H7 (cell line): ENCODE measurements at places on chromosomes 12 and 14.

- DNase-seq = no peak
These were observed 8.8 kb upstream of the FOXG1 start for GRCh38 chr14:28757786-28758185.

GRCh38 chr14:62665286-62665685 lies 380.0 kb downstream of the KCNH5 start:
- DNase-seq = no peak

- DNase-seq = peak; percentile 56
These were observed 6.3 kb downstream of the LTBR start for GRCh38 chr12:6390084-6390799.

DNA sequence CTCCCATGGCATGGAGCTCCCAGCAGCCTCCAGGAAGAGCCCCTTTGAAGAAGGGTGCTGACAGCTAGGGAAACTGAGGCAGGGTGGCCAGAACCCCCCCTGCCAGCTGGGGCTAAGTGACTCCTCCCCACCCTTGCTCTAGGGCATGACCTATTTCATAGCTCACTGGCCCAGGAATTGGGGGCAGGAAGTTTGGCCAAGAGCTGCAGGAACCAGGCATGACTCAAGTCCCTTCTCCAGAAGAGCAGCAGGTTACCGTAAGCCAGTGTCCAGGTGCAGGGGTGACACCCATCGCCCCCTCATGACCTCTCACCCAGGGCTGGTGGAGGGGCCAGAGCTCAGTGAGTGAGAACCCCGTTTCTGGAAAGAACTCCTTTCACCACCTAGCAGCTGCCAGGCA lies 1.9 kb downstream of the RASAL1 start:
- DNase-seq = peak; percentile 26

DNA sequence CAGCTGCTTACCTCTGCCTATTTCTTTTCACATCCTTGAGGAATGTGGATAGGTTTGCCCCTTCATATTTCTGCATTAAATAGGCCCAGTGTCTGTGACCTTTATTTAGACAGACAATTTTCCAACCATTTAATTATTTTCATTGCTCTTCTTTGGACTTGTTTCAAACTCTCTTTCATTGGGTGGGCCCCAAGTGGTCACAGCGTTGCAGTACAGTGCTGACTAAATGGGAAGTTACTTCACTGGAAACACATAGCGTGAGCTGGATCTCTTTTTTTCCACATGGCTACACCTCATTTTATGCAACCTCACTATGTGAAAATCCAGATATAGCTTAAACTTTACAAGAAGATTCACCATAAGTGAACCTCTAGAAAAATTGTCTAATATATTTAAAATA lies 438.9 kb downstream of the ADAMTS20 start:
- no peak for DNase-seq

- peak; percentile 35 for DNase-seq
These were observed 80.6 kb downstream of the APAF1 start for GRCh38 chr12:98725476-98726247.

- DNase-seq = no peak
These were observed 6.9 kb downstream of the FBXO34 start for GRCh38 chr14:55277972-55278740.

DNA sequence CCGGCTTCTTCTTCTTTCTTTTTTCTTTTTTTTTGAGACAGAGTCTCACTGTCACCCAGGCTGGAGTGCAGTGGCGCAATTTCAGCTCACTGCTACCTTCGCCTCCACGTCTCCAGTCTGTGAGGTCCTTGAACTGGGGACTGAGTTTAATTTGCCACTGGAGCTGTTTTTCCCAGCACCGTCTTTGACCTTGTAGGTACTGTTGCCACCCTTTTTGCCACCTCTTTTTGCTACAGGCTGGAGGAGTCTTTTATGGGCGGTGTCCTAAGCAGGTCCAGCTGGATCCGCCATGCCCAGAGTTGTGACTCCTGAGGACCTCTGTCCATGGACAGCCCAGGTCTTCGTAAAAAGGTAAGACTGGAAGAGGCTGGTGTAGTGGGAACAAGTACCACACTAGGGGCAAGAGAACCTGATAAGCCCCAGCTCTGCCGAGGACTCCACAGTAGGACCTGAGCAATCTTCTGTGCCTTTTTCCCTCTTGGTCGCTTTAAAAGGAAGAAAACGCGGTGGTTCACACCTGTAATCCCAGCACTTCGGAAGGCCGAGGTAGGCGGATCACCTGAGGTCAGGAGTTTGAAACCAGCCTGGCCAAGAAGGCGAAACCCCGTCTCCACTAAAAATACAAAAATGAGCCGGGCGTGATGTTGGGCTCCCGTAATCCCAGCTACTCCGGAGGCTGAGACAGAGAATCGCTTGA lies 946 bp downstream of the RNU4-2 start:
- peak; percentile 38 for DNase-seq

DNA sequence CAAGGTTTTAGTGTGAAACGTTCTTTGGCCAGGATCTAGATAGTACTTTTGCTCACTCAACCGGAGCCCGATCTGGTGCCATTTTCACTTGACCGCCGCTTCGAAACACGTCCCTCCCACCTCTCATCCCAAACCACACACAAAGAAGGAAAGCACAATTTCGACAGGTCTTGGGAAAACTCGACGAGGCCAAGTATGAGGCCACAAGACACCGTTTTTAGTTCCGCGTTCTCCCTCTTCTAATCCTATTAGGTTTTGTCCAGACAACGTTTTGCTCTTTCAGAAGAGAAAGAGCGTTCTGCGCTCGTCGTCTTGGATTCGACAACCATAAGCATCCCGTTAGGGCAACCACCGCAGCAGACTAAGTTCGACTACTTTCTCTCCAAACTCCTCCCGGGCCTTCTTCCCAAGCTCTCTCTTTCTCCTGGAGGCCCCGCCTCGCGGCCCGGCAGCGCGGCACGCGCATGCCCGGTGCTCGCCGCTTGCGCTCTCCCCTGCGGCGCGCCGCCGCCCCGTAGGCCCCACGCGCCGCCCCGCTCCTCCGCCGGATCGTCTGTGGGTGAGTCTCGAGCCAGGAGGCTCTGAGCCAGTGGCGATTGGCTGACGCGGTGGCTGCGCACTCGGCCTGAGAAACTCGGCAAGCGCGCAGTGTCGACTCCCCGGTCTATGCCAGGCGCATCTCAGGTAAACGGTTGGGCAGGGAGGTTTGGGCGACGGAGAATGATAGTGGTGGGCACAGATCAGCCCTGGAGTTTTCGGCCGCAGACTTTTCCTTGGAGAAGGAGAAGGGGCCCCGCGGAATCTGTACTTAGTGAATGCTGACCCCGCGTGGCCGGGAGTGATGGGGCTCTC lies at the start of gene MIPOL1:
Gene MIPOL1, plus strand, starts transcription at position 517 of the 852 bp plus-strand sequence. CDS start 49,952 bp downstream, outside the sequence.
- peak; percentile 89 for DNase-seq

DNA sequence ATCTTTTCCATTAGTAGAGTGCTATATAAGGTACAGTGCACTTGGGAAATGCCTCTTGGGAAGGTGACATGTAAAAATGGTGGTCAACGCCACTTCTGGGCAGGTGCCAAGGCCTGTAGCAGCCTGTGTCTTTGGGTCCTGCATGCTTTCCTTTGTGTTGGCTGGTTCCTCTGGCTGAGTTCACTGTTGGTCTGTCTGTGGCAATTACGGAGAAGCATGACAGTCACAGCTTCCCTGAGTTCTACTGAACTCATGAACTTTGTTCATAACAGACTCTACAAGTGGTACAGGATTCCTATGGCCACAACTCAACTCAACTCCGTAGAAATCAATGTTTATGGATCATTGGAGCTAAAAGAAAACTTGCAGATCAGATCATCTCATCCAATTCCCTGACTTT lies 98.0 kb downstream of the CACNA1C start:
- DNase-seq = no peak

GRCh38 chr12:56839915-56840325 lies 76.8 kb downstream of the HSD17B6 start:
- DNase-seq = peak; percentile 53

GRCh38 chr12:3038166-3038565 lies 39.0 kb upstream of the TSPAN9 start:
- DNase-seq = peak; percentile 11

DNA sequence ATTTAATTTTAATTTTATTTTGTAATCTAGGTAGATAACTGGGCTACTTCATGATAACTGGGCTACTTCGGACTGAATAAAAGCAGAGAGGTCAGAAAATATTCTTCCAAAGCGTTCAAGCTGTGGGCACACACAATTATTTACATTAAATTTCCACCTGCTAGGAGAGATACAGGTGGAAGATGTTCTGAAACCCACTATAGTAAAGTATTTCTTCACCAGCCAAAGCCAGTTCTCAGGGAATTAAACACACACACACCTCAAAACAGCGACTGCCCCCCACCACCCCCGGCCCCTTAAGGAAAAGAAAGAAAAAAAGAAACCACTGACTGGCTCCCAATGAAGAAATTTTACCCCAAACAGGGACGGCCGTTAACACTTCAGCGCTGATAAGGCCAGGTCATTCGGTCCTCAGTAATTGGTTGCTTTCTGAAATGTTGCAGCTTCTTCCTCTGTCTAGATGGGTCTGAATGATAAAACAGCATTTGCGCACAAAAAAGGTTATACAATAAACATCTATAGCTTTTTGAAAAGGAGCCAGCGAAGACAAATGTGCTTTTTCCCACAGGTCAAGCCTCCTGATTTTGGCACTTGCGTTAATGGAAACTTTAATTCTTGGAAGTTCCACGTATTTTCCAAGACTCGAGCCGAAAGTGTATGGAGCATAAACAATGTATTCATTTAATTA lies 771 bp upstream of the KCNJ8 start:
- peak; percentile 6 for DNase-seq

DNA sequence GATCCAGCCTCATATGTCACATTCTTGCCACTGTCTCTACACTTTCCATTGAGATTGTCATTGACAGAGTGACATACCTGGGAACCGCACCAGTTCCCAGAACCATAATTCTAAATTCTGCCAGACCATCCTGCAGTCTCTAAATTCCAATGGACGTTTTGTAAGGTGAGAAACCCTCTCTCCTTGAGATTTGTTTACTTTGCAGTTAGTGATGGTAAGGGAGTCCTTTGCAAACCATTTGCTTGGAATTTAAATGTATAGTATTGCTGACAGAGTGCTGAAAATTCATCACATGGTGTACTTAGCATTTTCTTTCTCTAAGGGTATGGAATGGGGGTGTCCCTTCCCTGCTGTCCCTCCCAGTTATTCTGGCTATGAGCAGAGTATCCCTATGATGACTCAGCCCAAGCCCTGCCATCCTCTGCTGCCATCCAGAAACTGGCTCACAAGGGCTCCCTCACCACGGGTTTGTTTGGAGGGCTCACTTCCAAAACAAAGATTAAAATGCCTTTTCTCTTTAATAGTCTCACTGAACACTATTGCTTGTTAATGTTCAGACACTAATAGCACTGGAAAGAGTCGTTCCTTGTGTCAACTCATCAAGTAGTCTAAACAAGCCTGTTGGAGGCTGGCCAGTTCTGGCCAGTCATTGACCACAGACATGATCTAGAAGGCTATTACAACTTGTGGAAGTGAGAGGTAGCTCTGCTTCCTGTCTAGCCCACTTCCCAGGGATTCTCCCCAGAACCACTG lies 129.0 kb upstream of the HMGA2 start:
- DNase-seq = no peak

DNA sequence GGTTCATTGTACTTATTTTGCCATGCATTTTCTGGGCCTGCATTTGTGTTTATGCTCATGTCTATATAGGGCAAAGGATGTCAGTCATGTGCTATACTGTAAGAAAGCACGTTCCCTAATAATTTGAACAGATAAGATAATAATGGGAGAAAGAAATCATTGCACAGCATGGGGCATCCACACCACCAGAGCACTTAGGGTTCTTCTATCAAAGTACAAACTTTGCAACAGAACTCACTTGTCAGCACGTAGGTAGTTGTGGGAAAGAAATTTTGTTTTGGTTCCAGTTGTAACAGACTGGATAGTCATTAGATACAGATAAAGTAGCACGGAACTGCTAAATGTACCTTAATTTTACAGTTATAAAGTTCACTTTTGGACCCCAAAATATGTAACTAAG lies 10.1 kb downstream of the PPP1CC start:
- DNase-seq = no peak

GRCh38 chr12:911191-911826 lies 38.2 kb downstream of the RAD52 start:
- no peak for DNase-seq

GRCh38 chr14:63436286-63437098 lies 106.7 kb downstream of the PPP2R5E start:
- DNase-seq = no peak

GRCh38 chr12:58888131-58888783 lies 32.0 kb downstream of the LRIG3 start:
- DNase-seq = no peak

- DNase-seq = no peak
These were observed 14.5 kb downstream of the SCNN1A start for GRCh38 chr12:6360578-6361490.

DNA sequence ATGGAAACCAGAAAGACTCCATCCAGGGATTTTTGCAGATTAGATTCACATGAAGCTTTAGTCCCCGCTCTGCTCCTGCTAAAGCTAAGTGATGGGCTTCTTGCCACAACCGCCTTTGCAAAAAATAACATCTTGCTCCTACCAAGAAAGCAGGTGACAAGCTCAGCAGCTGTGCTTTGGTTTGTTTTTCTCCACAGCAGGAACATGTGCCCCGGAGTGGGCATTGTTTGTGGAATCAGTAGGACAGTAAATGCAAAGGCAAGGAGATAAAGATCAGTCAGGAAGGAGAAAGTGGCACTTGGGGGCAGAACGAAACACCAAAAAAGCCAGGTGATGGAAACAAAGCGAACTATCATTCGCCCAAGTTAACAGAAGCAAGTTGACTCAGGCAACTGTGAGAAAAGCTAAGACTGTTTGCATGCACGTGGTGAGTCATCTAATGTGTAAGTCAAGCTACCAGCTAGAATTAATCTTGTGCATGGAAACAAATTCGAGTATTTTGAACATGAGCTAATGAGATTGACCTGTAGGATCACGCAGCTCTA lies 165.5 kb upstream of the PLXNC1 start:
- DNase-seq = no peak

- DNase-seq = no peak
These were observed 379.8 kb downstream of the FUT8 start for GRCh38 chr14:65792208-65792905.
